ENCODE measurements at places on chromosomes 11 and 22. TPM values are rescaled to one million over a fixed set of nuclear protein-coding genes. Genes with fewer than 3 reads are reported as not detected.
A peak's percentile ranks its signal among the peaks of the same experiment; 100 is the strongest.

- no peaks in the 10 kb centered on the region for H3K36me3 ChIP-seq
- H3K4me3 ChIP-seq, result no peak overlapping the region
- no peaks in the 10 kb centered on the region for H3K27me3 ChIP-seq
- no peaks in the 10 kb centered on the region for H3K4me1 ChIP-seq
- no peak overlapping the region for H3K27ac ChIP-seq
These were observed 53.2 kb upstream of the CDON start for GRCh38 chr11:126115816-126116331.

DNA sequence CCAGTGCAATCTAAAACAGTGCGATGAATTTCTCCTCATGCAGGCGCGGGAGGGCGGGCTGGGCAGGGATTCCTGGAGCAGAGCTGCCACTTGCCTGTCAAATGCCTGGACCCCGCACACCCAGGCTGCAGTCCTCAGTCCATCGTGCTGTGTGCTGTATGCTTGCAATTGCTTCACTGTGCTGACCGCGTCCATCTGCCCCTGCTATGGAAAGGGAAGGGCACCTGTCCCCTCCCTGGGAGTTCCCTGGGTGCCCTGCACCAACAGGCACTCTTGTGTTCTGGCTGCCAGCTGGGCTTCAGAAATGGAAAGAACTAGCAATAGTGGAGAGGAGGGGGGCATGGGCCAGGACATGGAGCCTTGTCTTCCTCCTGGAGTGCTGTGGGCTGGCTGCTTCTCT is 185.4 kb upstream of the B3GAT1 start:
- no peak overlapping the region for H3K27ac ChIP-seq
- no peaks in the 10 kb centered on the region for H3K4me1 ChIP-seq
- DNase-seq, result no peak
- H3K27me3 ChIP-seq, result no peaks in the 10 kb centered on the region

GRCh38 chr11:59201353-59201752 is 11.4 kb downstream of the MPEG1 start:
- H3K27me3 ChIP-seq, result no peaks in the 10 kb centered on the region
- no peak for DNase-seq
- no peaks in the 10 kb centered on the region for H3K36me3 ChIP-seq

DNA sequence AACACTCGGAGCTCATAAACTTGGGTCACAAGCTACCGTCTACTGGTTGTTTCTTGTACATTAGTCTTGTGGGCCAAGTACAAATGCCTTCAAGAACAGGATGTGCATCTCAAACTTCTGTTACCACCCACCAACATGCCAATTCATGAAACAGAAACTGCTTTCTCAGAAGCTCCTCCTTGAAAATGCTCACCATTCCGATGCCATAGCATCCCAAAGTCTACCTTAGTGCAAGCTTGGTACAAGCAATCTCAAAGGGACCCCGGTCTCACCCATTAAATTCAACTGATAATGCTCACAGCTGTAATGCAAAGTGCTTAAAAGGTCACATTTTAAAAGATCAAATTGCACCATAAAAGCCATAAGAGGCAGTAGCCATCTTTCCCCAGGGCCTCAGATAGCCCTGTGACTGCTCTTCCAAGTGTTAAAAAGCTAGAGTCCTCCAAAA is 31.8 kb upstream of the CCDC34 start:
- no peaks in the 10 kb centered on the region for H3K27me3 ChIP-seq
- DNase-seq, result no peak
- no peaks in the 10 kb centered on the region for H3K4me1 ChIP-seq
- H3K27ac ChIP-seq, result no peak overlapping the region

The NPTXR gene
- total RNA-seq, result 6.3 TPM

The FGF19 gene
- not detected for total RNA-seq

DNA sequence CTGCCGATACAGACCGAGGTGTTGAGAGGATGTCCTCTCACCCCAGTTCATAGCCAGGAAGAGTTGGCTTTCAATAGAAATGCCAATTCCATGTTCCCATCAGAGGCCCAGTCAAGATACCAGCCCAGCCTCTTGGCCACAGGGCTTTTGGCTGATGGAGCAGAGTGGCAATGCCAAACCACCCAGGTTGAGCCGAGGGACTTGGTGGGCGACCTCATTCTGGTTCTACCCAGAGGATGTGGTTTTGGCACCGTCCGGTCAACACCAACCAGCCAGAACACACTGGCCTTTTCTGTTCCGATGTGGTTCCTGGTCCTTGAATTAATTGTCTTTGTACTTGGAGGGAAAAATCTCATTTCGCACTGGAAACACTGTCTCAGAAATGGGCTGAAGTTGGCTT is 60.5 kb downstream of the COMMD9 start:
- H3K36me3 ChIP-seq, result no peaks in the 10 kb centered on the region
- H3K27ac ChIP-seq, result no peak overlapping the region
- H3K27me3 ChIP-seq, result no peaks in the 10 kb centered on the region
- DNase-seq, result no peak
- no peaks in the 10 kb centered on the region for H3K4me1 ChIP-seq

The MYRF gene
- total RNA-seq, result 0.93 TPM

The MYEOV gene
- not detected for total RNA-seq

The BATF2 gene
- total RNA-seq, result not detected

The TRIM34 gene
- total RNA-seq, result 3.1 TPM

The SLC22A8 gene
- not detected for total RNA-seq

The CTSF gene
- total RNA-seq, result 6.0 TPM

The ANO1 gene
- total RNA-seq, result not detected

DNA sequence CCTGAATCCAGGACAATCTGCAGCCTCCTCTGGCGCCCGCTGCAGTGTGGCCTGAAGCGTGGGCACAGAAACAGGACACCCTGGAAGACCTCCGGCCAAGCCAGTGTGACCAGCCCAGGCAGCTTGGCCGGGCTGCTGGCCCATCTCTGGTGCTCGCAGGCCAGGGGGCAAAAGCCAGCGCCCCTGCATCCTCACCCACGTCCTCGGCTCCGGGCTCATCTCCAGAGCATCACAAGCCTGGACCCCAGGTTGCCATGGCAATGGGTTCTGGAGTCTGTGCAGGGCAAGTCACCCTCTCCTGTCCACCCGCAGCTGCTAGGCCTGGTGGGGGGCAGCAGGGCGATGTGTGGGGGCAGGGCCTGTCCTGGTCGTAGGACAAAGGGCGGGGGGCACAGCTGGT is 9.3 kb upstream of the PDGFB start:
- no peaks in the 10 kb centered on the region for H3K36me3 ChIP-seq
- no peaks in the 10 kb centered on the region for H3K27me3 ChIP-seq
- no peak overlapping the region for H3K4me3 ChIP-seq
- no peak for DNase-seq

DNA sequence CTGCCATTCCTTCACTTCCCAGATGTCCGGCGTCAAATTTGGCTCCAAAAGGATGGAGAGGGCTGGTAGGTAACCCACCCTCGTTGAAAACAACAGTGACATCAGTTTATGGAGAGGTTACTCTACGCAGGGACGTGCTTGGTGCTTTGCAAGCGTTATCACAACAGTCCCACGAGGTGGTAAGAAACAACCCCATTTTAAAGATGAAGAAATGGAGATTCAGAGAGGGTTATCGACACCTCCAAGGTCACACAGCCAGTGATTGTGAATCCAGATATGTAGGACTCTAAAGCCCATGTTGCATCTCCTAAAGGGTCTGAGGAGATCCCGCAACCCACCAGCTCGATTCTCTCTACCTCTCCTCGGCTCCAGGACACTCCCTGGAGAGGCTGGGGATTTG is 773 bp downstream of the MIAT start:
- peak overlapping the region; percentile 51 for H3K27ac ChIP-seq
- peak overlapping the region; percentile 93 for H3K4me3 ChIP-seq
- no peaks in the 10 kb centered on the region for H3K27me3 ChIP-seq
- H3K4me1 ChIP-seq, result peaks cover 19% of the 10 kb centered on the region
- no peak for DNase-seq
- no peaks in the 10 kb centered on the region for H3K36me3 ChIP-seq

DNA sequence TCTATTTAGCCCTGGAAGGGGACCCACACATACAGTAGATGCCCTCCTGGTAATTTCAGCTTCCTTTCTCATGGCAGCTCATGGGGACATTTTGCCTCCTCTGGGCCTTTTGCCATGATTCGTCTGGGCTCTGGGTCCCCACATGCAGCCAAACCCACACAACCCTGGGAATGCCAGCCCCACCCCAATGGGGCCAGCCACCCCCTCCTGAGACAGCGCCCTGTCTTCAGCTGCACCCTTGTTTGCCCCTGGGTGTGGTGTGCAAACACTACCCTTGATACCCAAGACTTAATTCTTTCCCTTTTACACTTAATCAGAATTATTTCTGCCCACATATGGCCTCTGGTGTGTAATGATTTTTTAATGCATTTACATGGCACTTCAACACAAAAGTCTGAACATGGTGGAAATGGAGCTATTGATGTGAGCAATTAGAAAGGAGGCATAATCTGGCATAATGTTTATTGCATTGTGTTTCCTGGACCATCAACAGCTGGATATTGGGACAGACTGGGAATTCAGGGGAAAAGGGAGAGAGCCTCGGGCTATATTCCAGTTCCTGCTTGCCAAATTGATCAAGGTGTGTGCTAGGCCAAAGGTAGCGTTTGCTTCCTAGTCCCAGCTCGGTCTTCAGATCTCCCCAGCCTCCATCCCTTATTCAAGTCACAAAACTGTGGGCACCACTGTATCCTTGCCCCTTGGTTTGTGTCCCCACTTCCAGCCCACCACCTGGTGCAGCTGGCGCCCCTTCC is 85.0 kb upstream of the ANO1 start:
- H3K4me3 ChIP-seq, result no peak overlapping the region
- no peak overlapping the region for H3K27ac ChIP-seq
- H3K4me1 ChIP-seq, result no peaks in the 10 kb centered on the region

DNA sequence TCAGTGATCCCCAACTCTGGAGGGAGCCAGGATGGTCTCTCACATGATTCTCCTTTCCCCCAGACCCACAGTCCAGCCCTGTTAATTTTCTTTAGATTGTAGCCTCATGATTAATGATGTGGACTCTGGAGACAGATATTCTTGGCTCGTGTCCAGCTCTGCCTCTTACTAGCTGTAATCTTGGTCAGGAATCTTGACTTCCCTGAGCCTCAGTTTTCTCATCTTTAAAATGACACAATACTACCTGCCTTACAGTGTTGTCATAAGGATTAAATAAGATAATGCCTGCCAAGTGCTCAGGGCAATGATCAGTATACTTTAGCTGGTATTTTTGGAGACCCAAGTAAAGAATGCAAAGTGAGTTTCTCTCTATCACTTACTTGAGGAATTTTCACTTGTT is 60.0 kb downstream of the SPECC1L start:
- DNase-seq, result no peak
- no peak overlapping the region for H3K4me3 ChIP-seq
- H3K27ac ChIP-seq, result no peak overlapping the region
- no peaks in the 10 kb centered on the region for H3K27me3 ChIP-seq
- peaks cover 27% of the 10 kb centered on the region for H3K36me3 ChIP-seq

GRCh38 chr11:45094958-45095690 is 51.3 kb upstream of the PRDM11 start:
- no peak for DNase-seq
- no peaks in the 10 kb centered on the region for H3K27me3 ChIP-seq
- peaks cover 35% of the 10 kb centered on the region for H3K4me1 ChIP-seq
- H3K36me3 ChIP-seq, result no peaks in the 10 kb centered on the region

The MS4A2 gene
- total RNA-seq, result not detected

The LYVE1 gene
- not detected for total RNA-seq

DNA sequence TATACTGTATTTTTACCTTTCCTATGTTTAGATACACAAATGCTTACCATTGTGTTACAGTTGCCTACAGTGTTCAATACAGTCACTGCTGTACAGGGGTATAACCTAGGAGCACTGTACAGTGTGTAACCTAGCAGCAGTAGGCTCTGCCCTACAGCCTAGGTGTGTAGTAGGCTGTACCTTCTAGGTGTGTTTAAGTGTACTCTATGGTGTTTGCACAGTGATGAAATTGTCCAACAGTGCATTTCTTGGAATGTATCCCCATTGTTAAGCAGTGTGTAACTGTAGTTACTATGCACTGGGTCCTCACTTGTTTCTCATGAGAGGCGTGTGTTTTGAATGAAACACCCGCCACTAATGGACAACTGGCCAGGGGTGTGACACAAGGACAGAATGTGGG is 269.0 kb downstream of the OPCML start:
- DNase-seq, result no peak

- no peaks in the 10 kb centered on the region for H3K27me3 ChIP-seq
- H3K27ac ChIP-seq, result no peak within 1 kb of the TSS
- no peak for DNase-seq
- H3K4me1 ChIP-seq, result no peaks in the 10 kb centered on the region
These were observed at the start of gene CRYBB3 for GRCh38 chr22:25199731-25200520. Gene CRYBB3 (plus strand): TSS chr22:25199858. CDS start chr22:25201397, 1,539 bp downstream.

- no peak for DNase-seq
- no peaks in the 10 kb centered on the region for H3K27me3 ChIP-seq
- no peak overlapping the region for H3K4me3 ChIP-seq
- peaks cover 6% of the 10 kb centered on the region for H3K4me1 ChIP-seq
- H3K27ac ChIP-seq, result no peak overlapping the region
- H3K36me3 ChIP-seq, result peaks cover 29% of the 10 kb centered on the region
These were observed 4.5 kb upstream of the MAPK8IP1 start for GRCh38 chr11:45880772-45881570.

- no peak overlapping the region for H3K4me3 ChIP-seq
- peaks cover 18% of the 10 kb centered on the region for H3K4me1 ChIP-seq
- DNase-seq, result no peak
- no peak overlapping the region for H3K27ac ChIP-seq
- peaks cover 8% of the 10 kb centered on the region for H3K36me3 ChIP-seq
These were observed 3.8 kb downstream of the SELENOO start for GRCh38 chr22:50204571-50204970.

DNA sequence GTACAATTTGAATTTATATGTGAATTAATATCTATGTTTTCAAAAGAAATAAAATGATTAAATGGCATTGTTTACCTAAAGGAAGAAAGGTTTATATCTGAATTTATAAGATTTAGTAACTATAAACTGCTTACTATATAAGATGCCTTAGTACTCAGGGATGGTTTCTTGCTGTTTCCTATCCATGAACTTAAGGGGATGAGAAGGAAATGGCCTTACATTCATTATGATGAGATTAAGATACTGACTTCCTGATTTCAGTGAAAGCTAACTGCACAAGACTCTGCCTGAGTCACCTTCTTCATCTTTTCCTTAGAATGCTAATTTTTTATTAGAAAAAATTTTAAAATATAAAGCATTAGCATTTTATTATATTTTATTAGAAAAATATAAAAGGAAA is 606.3 kb upstream of the ARHGAP42 start:
- H3K4me1 ChIP-seq, result no peaks in the 10 kb centered on the region
- DNase-seq, result no peak
- H3K36me3 ChIP-seq, result no peaks in the 10 kb centered on the region

The FUT4 gene
- total RNA-seq, result 7.6 TPM
